ENCODE measurements at places on chromosomes 11 and 22.

- no peak for DNase-seq
These were observed 610.4 kb upstream of the B3GAT1 start for GRCh38 chr11:135022454-135022853.

DNA sequence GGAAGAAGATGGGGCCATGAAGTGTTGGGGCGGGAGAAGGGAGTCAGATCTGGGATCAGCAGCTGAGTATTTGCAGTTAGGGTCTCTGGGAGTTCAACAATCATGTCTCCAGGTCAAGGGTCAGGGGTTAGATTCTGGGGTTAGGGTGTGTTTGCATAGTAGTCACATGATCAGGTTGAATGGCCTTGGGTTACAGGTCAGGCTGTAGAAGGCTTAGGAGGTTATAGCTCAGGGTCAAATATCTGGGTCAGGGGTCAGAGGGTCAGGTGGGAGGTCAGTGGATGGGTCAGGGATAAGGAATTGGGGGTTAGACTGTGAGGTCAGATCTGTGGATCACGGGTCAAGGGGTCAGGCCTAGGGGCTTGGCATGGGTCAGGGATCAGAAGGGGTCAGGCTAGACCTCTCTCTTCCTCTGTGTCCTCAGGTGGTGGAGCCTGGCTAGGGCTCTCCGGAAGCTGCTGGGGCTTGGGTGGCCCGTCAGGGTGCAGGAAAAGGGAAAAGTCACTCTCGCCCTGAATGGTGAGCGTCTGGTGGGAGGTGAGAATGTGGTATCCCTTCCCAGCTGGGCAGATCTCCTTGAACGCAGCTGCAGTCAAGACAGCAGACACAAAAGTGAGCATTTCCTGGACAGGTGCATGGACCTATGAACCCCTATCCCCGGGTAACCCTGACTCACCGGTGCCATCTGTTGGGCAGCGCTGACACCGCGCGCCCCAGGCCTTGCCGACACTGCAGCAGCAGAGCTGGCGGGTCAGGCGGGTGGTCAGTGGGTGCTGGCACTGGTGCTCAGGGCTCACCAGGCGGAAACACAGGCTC, 6.4 kb downstream of the LTBP3 start:
- DNase-seq, result no peak

- DNase-seq, result no peak
These were observed 27.9 kb upstream of the SMIM38 start for GRCh38 chr11:69127884-69128283.

DNA sequence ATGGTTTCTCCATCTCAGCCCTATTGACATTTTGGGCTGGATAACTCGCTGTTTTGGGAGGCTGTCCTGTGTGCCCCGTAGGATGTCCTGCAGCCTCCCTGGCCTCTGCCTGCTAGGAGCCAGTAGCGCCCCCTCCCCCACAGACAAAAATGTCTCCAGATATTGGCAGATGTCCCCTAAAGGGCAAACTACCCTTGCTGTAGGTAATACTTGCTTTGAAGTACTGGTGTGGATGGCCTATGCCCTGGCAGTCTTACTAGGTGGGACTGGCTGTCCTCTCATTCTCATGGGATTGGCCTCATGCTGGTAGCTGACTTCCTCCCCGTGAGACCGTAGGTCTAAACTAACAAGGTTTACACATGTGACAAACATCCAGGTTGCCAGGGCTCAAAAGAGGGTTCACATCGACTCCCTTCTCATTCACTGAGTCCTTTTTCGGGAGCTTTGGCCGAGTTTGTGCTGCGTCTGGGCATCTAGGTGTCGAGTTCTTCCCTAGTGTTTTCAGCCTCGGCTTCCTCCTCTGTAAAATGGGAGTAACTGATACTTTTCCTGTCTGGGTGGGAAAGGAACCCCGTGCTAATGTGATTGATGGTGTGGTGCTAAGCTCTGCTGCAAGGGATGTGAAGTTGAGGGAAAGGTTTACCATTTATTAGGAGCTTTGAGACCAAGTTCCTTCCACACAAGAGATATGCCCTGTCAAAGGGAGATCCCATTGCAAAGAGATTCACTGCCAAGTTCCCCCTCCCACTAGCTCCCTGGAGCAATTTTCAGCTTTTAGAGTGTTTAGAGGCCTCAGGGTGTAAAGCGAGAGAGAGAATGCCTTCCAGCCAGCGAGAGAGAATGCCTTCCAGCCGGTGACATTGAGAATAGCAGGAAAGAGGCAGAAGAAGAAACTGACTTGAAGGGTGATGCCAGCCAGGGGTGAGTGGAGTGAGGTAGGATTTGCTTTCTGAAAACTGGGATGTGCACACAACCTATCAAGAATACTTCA, 17.0 kb downstream of the PTPRJ start:
- DNase-seq, result no peak

GRCh38 chr11:86940122-86940777, 14.9 kb downstream of the FZD4 start:
- no peak for DNase-seq

- no peak for DNase-seq
These were observed 411 bp upstream of the EXPH5 start for GRCh38 chr11:108593923-108594434.

GRCh38 chr11:95760941-95761340, 28.6 kb downstream of the FAM76B start:
- no peak for DNase-seq

DNA sequence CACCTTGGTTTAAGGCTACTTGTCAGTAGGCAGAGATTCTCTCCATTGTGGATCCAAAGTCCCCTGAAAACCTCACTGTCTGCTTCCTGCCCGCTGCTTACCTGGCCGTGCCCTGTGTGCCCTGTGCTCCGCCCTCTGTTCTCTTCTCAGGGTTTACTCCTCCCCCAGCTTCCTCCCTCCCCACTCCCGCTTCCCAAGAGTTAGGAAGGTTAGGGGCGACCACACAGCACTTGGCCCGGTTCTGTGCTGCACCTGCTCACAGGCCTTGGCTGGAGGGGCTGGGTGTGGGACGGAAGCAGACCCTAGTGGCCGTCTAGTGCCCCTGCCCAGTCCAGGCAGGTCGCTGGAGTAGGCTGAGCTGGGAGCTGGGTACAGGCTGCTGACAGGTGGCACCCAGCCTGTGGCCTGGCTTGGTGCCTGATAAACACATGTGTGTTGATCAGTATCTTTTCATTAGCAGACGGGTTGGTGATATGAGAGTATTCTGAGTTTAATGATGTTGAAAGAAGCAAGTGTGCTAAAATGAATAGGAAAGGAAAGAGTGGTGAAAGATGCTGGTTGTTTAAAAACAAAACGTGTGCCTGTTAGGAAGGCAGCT, 40.5 kb downstream of the GRAMD4 start:
- DNase-seq, result no peak

- peak; percentile 21 for DNase-seq
These were observed 4.4 kb downstream of the CAVIN3 start for GRCh38 chr11:6315811-6316425.

- no peak for DNase-seq
These were observed 8.5 kb upstream of the SCN2B start for GRCh38 chr11:118184784-118185579.

DNA sequence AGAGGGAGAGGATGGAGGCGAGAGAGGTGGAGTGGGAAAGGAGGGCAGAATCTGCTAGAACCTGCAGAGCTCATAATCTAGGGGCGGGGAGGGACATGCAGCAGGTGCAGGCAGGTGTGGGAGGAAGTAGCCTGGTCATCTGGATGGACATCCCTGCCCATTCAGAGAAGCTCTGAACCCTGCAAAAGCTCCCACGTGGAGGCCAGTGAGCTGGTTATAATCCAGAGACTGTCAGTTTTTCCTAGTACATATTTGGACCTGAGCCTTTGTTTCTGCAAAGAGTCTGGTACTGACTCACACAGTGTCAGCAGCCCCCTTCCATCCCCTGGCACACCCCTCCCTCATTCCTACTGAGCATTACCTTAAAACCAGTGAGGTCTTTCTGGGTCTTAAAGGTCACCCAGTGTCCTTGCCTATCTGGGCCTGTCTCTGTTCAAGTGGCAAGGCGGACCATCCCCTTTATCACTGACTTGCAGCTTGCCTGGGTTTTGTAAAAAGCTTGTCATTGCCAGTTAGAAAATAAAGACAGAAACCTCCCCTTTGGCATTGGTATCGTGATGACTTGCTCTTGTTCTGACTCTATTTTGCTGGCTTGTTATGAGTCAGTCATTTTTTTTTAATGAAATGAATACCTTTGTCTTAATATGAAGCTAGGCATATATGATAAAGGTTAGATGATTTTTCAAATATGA, 26.1 kb downstream of the PTPRJ start:
- no peak for DNase-seq

DNA sequence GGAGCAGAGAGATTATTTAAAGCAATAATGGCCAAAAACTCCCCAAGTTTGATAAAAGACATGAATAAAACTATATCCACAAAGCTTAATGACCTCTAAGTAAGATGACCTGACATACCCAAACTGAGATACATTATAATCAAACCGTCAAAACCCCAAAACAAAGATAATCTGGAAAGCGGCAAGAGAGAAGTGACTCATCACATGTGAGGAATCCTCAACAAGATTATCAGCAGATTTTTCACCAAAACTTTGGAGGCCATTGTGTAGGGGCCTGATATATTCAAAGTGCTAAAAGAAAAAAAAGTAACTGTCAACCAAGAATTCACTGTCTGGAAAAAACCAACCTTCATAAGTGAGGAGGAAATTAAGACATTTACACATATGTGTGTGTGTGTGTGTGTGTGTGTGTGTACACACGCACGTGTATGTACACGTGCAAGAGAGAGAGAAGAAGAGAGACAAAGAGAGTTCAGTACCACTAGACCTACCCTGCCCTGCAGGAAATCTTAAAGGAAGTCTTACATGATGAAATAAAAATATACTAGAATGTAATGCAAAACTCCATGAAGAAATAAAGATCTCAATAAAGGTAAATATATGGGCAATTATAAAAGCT, 752.4 kb downstream of the NELL1 start:
- no peak for DNase-seq

DNA sequence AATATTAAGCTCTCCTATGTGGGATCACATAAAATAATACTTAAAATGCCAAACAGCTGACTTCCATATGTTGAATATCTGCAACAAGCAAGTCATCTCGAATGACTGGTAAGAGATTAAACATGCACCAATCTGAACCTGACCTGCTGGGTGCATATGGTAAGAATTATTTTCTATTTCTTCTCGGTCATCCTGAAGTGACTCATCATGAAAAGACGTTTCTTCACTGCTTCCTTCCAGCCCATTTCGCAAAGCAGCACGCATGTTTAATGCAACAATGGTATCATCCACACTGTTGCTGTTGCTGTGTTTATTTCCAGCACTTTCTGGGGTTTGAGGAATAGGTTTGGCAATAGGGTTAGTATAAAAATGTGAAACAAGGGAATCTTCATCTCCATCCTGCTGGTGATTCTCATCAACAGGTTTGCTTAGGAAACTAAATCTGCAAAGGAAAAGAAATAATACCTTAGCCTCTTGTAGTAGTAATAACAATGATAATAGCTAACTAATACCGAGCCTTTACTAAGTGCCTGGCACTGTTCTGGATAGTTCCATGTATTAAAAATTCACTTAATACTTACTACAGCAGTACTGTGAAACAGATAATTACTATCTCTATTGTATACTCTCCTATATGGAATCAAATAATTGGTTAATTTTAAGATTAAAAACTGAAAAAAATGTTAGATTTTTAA, 52.0 kb upstream of the CHRNA10 start:
- DNase-seq, result no peak

GRCh38 chr22:38114484-38115398, 4.3 kb upstream of the BAIAP2L2 start:
- peak; percentile 84 for DNase-seq

DNA sequence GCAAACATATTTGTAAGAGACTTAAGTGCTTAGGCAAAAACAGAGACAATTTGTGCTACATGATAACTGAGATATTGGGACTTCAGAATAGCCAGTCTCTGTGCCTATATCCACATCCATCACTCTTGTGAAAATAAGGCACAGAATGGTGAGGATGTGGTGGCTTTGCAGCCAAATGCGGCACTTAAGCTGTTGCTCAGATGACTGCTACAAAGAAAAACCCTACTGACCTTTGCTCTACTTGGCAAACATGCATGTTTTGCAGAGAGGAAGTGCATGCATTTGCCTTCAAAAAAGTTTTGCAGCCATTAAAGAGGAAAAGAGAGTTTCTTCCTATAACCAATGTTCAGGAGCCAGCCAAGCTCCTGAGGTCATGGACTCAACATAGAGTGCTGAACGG, 675.0 kb upstream of the KIRREL3 start:
- no peak for DNase-seq

DNA sequence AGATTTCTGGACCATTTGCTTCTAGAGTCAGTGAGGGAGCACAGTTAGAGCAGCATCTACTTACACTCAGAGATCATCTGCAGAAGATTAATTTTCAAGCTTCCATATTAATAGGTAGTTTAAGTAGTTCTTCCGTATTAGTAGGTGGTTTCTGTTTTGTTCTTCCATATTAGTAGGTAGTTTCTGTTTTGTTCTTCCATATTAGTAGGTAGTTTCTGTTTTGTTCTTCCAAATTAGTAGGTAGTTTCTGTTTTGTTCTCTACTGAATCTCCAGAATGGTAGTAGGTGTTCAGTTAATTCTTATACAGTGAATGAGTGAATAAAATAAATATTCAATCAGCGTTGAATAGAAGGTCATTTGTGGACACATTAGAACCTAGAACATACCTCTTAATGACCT, 175.7 kb downstream of the TMEM135 start:
- DNase-seq, result no peak

GRCh38 chr11:96197103-96197502, 145.9 kb downstream of the MAML2 start:
- DNase-seq, result no peak

- DNase-seq, result no peak
These were observed 217.7 kb upstream of the CTSC start for GRCh38 chr11:88555018-88555828.

- DNase-seq, result no peak
These were observed 57.7 kb downstream of the BMAL1 start for GRCh38 chr11:13335319-13335718.

- no peak for DNase-seq
These were observed 57.6 kb downstream of the NAV2 start for GRCh38 chr11:19770277-19770676.

DNA sequence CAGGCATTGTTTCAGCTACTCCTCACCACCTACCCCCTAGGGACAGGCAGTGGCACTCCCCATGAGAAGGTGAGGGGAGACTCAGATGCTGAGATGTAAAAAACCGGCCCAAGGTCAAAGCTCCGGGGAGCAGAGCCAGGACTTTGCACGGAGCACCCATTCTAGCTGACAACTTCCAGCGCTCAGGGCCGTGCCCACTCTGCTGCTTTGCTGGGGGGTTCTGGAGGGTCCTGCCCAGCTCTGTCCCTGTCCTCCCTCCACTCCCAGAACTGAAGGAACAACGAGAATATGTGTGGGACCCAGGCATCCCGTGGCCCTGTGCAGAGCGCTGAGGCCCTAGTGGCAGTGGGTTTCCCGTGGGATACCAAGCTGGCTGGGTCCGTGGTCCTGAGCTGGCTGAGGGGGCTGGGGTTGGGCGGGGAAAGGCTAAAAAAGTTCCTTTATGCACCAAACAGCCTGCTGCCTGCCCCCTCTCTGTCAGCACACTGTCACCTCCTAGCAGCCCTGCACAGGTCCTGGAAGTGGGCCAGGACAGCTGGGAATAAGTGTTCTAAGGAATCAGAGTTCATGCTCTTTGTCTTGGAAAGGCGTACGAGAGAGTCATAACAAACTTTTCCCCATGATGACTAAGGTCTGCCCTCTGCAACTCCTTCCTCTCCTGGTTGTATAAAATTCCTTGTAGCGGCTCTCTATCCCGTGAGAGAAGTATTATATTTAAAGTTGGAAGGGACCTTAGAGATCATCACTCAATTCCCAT, 1.9 kb downstream of the MS4A10 start:
- DNase-seq, result no peak

- peak; percentile 23 for DNase-seq
These were observed 55.3 kb upstream of the CD44 start for GRCh38 chr11:35083431-35084238.

Data from anterior cingulate cortex (tissue), 58 donors.